ENCODE measurements at places on chromosomes 6 and 20. TPM values are rescaled to one million over a fixed set of nuclear protein-coding genes. Genes with fewer than 3 reads are reported as not detected.

DNA sequence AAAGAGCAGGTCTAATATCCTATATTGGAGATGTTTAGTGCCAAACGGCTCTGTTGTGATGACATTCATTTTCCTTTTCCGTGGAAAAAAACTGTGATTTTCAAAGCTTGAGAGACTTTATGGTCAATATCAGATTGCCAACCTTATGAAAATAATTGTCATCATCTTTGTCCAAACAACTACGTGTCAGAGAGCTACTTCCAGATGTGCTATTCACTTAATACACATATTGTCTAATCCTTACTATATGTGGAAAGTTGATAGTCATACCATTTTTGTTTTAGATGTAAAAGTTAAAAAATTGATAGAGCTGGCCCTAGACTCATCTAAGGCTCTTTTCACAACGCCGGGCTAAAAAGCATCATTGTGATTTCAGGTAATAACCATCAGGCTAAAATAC, 550.0 kb downstream of the PHF3 start:
- no peak for DNase-seq

GRCh38 chr20:46673394-46674252, 15.6 kb downstream of the TP53RK start:
- no peak for DNase-seq

DNA sequence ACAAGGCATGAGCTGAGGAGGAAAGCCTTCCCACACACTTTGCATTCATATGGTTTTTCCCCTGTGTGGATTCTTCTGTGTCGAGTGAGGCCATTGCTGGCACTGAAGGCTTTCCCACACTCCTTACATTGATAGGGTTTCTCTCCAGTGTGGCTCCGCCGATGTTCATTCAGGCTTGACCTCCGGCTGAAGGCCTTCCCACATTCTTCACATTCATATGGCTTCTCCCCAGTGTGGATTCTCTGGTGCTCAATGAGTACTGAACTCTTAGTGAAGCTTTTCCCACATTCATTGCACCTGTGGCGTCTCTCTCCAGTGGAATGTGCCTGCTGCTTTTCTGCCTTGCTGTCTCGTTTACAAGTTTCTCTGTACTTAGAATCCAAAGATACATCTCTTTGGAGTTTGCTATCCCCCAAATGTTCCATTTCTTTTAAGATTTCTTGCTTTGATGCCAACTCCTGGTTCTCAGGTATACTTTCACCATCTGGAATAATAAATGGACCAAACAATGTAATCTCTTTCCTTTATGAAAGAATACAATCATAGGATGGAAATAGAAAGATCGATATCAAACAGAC, 9.5 kb downstream of the ZSCAN31 start:
- DNase-seq: no peak

DNA sequence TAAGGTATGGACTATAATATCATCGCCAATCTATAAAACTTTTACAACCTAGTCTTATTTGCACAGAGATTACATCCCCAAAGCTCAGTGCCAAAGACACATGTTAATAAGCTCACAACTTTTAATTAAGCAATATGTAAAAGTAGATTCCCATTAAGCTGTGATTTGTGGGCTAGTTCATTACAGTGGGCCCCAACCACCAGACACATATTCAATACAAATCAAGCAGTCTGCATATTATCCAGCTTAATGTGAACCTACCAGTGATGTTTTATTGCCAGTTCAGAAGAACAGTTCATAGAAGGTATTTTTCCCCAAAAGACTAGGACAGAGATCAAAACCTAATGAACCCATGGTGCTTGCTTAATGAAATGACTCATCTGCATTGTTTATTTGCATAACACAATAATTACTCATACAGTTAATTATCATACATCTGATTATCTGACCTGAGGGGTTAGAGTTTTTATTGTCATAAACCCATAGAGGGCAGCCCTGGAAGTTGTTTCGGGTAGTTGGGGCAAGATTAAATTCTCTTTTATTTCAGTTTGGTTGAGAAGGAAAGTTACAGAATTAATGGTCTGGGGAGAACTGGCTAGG, 831.0 kb downstream of the TFAP2A start:
- DNase-seq: no peak

- no peak for DNase-seq
Observed at GRCh38 chr6:7901056-7901455, 9.5 kb downstream of the TXNDC5 start.

HSPA12B gene
- 3.3 TPM for polyA plus RNA-seq

COL21A1 gene
- 5.0 TPM for polyA plus RNA-seq

RAET1L gene
- not detected for polyA plus RNA-seq

TRIM10 gene
- polyA plus RNA-seq: not detected
